ENCODE measurements at places on chromosomes 2 and 18.
A peak's percentile ranks its signal among the peaks of the same experiment; 100 is the strongest.

- no peak for DNase-seq
Observed at GRCh38 chr18:57754577-57755338, 48.4 kb downstream of the ATP8B1 start.

DNA sequence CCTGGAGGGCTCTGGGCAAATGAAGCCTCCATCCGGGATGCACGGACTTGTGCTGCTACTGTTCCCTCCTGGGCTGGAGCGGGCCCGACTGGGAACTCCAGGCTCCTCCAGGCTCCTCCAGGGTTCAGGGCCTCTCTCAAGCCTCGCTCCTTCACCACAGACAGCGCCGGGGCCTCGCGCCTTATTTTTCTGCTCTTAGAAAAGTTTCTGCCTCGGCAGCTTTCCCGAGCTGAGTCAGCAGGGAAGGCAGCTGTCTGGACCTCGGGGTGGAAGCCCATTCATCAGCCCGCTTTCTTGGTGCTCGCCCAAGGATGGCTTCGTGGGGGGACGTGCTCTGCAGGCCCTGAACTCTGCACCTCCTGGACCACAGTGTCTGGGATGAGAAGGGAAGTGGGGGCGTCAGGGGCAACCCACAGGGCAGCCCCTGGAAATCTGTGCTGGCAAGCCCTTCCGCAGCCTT is 12.9 kb upstream of the TEX51 start:
- no peak for DNase-seq

GRCh38 chr18:49959176-49959575 is 145.8 kb upstream of the ACAA2 start:
- peak; percentile 52 for DNase-seq

DNA sequence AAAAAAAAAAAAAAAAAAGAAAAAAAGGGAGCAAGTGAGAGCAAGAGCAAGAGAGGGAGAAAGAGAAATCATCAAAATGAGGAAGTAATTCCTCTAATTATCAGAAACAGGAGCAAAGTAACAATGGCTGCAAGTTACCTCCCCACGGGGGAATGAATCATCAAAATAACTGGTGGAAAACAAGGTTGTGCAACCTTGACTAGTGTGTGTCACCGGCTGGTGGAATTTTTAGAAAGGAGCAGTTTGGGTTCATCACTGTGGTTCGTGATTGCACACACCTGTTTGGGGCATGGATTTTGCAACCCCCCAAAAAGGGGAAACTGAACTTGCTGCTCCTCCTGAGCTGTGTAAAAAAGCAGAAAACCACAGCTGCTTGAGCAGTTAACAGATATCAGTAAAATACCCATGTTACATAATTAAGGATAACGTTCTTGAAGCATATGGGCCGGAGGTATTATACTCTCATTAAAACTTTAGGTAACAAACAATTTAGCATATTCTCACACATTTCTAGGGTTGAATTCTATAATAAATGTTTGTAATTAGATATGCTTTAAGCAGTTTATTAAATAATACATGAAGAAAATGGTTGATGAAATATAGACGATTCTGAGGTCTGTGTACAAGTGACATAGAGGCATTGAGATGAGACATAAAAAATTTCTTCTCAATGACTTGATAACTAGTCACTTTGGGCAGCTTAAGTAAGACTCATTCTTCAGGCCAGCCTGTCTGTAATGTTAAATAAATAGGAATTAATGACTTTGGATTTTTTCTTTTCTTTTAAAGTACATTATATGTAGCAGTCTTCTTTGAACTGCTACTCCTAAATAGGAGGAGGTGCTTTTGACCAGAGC is 184.2 kb upstream of the ZEB2 start:
- peak; percentile 4 for DNase-seq

DNA sequence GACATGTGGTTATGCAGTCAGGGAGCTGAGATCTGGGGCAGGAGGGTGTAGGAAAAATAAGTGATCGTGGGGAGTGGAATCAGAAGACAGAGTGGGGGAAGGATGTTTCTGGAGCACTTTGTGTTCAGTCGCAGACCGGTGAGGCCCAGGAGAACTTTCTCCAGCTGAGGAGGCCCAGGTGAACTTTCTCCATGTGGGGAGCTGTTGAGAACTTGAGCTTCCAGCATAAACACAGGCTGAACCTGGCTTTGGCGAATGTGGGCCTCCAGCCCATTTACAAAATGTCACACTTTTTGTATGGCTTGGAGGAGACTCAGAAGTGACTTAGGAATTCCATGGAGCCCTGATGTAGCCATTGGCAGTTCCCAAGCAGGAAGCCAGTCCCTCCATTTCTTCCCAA is 108.5 kb downstream of the VAPA start:
- no peak for DNase-seq

DNA sequence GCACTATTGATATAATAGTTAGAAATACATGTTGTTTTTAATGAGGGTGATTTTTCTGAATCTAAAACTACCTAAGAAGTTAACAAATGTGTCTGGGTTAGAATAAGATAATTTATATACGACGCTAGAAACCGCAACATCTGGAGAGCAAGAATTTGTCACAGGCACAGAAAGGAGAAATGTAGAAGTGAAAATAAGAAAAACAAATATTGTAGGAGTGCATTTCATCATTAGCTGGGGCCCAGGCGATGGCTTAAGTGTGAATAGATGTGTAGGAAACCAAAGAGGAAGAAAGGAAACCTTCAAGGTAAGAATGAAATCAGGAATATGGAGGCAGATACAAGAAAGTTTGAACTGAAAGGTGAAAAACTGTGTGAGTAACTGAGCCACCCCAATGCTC is 90.3 kb downstream of the LRP2 start:
- DNase-seq, result no peak

DNA sequence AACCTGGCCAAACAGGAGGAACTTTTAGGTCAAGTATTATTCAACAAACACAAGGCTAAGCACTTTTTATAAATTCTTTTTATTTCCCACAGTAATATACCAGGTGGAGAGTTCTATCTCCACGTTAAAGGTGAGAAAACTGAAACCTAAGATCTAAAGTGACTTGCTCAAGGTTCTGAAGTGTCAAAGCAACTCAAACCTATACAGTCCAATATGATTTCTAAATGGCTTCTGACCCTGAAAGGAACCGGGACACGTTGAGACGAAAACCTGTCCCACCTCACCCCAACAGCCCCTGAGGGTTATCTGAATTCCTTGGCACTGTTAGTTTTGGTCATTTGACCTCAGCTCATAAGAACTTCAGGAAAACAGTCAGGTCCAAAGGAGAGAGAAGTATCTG is 814.5 kb upstream of the LRATD1 start:
- no peak for DNase-seq

- no peak for DNase-seq
Observed at GRCh38 chr18:32441533-32441932, 29.1 kb downstream of the GAREM1 start.

DNA sequence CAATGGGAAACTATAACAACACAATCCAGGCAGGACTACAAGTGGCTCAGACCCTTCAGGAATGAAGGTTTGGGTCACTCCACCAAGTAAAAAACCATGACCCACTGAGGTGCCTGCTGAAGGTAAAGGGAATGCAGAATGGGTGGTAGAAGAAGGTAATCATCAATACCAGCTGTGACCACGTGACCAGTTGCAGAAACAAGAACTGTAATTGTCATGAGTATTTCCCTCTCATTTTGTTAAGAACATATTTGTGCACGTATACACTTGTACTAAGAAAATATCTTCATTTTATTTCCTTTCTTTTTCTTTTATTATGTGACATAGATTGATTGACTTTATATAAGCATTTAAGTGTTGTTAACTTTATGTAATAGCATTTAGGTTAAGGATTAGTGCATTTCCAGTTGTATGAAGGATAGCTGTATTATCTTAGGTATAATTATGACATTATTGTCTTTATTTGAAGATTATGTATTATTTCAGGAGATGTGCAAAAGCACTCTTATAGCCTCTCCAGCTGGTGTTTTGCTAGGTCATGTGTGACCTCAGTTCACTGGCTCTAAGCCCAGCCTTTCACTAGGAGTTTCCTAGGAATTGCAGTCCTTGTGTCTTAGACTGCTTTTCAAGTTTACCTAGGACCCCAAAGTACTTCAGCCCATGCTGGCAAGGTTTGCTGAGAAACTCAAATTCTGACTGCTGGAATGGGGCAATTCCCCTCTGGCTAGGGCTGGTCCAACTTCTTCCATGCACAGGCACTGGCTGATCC is 125.7 kb upstream of the DPP10 start:
- DNase-seq, result no peak

GRCh38 chr2:217698691-217699090 is 304.1 kb downstream of the TNS1 start:
- no peak for DNase-seq

GRCh38 chr2:143779021-143779420 is 649.8 kb downstream of the ARHGAP15 start:
- DNase-seq, result no peak

Measured in activated CD4-positive, alpha-beta T cell treated with anti-CD3 and anti-CD28 coated beads, Interleukin-10, Interleukin-2, amounts not matched to agents 100 ng/mL and 50 ng/mL, durations not matched to agents 16 hours and 8 hours (primary cell).